ENCODE measurements at places on chromosomes 12 and 14.
A peak's percentile ranks its signal among the peaks of the same experiment; 100 is the strongest.

GRCh38 chr12:31629756-31630732, 29.4 kb upstream of the ETFBKMT start:
- no peaks in the 10 kb centered on the region for H3K36me3 ChIP-seq
- H3K4me1 ChIP-seq = no peaks in the 10 kb centered on the region
- no peak overlapping the region for H3K27ac ChIP-seq

DNA sequence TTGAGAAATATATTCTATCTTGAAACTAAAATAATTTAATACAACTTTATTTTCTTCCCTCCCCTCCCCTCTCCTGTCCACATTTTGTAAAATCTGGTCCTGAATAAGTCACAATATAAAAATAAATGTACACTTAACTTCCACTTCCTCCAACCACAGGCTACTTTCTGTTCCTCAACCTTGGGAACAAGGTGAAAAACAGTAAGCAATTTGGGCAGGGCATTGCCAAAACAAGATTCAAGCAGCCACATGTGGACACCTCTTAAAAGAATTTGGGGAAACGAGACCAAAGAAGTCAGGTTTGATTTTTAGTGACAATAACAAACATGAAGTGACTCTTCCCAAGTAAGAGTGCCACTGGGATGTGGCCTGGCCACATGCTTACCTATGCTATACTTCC, 115.7 kb downstream of the PTPRQ start:
- H3K4me1 ChIP-seq = no peaks in the 10 kb centered on the region
- no peak for DNase-seq
- H3K27ac ChIP-seq = no peak overlapping the region
- no peaks in the 10 kb centered on the region for H3K36me3 ChIP-seq
- H3K4me3 ChIP-seq = no peak overlapping the region

DNA sequence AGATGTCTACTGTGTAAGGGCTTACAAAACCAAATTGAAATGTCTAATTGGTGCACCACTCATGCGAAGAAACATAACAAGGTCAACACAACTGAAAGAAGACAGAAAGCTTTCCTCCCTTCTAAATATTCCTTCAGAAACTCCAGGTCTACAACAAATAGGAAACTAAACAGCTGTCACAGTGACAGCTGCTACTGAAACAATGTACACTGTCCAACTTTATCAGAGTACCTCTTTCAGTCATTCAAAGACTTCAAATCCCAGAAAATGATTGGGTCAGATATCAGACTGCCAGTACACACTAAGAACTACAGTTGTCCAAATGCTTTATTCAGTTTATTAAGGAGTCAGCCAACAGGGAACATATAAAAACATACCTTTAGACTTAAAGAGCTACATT, 35.2 kb downstream of the CEP128 start:
- DNase-seq = no peak
- H3K4me1 ChIP-seq = no peaks in the 10 kb centered on the region
- no peak overlapping the region for H3K27ac ChIP-seq

- H3K4me3 ChIP-seq = no peak overlapping the region
- no peak for DNase-seq
- no peaks in the 10 kb centered on the region for H3K36me3 ChIP-seq
- no peaks in the 10 kb centered on the region for H3K27me3 ChIP-seq
- no peak overlapping the region for H3K27ac ChIP-seq
- no peaks in the 10 kb centered on the region for H3K4me1 ChIP-seq
Measured at GRCh38 chr14:57737598-57737997, 128.3 kb downstream of the SLC35F4 start.

DNA sequence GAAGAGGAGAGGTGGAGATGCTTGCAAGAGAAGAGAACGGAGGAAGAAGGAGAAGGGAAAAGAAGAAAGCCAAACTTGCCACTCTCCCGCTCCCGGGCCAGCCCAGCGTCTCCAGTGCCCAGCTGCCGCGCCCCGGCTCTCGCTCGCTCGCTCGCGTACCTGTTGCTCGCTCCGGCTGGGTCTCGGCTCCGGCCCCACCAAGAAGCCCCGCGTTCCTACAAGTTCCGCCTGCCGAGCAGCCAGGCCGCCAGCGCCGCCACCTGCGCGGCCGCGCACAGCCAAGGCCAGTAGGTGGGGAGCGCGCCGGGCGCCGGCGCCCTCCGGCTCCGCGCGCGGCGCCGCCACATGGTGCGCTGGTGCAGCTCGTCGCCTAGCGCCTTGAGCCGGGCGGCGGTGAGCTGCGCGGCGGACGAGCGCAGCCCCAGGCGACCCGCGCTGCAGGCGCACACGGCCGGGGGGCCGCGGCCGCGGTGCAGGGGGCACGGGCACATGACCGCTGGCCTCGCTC, 370 bp downstream of the HRK start:
- no peaks in the 10 kb centered on the region for H3K36me3 ChIP-seq
- H3K27me3 ChIP-seq = peaks cover 30% of the 10 kb centered on the region
- peak overlapping the region; percentile 44 for H3K4me3 ChIP-seq
- peaks cover 11% of the 10 kb centered on the region for H3K4me1 ChIP-seq
- peak; percentile 79 for DNase-seq

- no peak for DNase-seq
- no peaks in the 10 kb centered on the region for H3K36me3 ChIP-seq
- no peaks in the 10 kb centered on the region for H3K4me1 ChIP-seq
Measured at GRCh38 chr12:55392032-55392795, 8.1 kb upstream of the OR6C65 start.

GRCh38 chr12:118337194-118337838, 35.4 kb downstream of the TAOK3 start:
- peaks cover 3% of the 10 kb centered on the region for H3K4me1 ChIP-seq
- no peak overlapping the region for H3K4me3 ChIP-seq
- no peak overlapping the region for H3K27ac ChIP-seq
- DNase-seq = no peak

DNA sequence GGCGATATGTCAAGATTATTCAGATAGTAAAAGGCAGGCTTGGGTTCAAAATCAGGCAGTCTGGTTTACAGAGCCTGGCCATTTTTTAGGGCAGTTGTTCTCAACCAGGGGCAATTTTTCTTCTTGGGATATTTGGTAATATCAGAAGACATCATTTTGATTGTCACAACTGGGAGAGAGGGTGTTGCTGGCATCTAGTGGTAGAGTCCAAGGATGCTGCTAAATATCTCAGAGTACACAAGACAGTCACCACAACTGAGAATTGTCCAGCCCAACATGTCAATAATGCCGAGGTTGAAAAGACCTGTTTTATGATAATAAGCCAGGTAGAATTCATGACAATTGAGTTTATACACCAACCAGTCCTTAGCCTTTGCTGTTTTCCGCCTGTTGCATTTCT, 733.9 kb downstream of the NRXN3 start:
- no peak for DNase-seq
- no peaks in the 10 kb centered on the region for H3K36me3 ChIP-seq
- H3K4me1 ChIP-seq = no peaks in the 10 kb centered on the region
- H3K27me3 ChIP-seq = no peaks in the 10 kb centered on the region

GRCh38 chr12:109752117-109753053, 38.8 kb downstream of the FAM222A start:
- H3K27me3 ChIP-seq = no peaks in the 10 kb centered on the region
- H3K36me3 ChIP-seq = no peaks in the 10 kb centered on the region
- H3K4me3 ChIP-seq = no peak overlapping the region
- H3K27ac ChIP-seq = no peak overlapping the region
- DNase-seq = peak; percentile 91
- H3K4me1 ChIP-seq = peaks cover 11% of the 10 kb centered on the region

DNA sequence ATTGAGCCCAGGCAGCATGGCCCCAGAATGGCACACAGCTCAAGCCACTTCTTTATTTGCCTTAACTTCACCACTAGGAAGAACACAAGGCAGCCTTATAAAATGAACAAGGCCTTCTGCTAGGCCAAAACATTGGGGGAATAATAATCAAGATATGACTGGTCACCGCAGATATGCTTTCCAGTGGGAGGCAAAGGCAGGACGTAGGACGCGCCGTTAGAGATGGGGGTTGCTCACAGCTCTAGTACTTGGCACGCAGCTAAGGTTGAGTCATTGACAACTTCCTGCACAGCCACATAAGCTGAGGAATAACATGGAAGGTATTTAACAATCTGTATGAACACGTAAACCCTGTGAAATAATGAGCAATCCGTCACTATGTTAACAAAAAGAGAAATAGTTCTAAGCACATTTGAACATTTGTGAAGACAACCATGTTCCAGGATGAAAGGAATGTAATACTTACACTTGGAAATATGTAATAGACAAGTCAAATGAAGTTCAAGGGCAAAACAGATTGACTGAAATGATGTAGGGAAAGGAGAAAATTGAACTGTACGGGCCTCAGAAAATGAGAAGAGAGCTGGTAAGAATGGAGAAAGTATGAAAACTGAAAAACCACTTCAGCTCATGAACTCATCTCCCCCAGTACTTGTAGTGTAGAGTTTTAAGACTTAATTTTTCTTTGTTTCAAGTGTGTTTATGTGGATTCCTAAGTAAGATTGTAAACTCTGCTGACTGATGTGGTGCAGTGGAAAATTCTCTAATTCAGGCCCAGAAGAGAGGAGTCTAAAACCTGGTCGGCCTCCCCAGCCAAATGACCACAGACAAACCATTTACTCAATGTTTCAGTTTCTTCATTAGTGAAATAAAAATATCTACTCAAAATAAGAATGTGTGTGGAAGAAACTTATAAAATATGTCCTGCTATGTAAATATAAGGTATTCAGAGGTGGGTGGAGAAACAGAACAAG, 59.3 kb upstream of the CCDC91 start:
- DNase-seq = no peak
- H3K27me3 ChIP-seq = no peaks in the 10 kb centered on the region
- H3K4me3 ChIP-seq = no peak overlapping the region
- H3K27ac ChIP-seq = no peak overlapping the region
- no peaks in the 10 kb centered on the region for H3K4me1 ChIP-seq
